ENCODE measurements at places on chromosomes 4 and X. TPM values are rescaled to one million over a fixed set of nuclear protein-coding genes. Genes with fewer than 3 reads are reported as not detected.

GPRIN3 gene
- polyA plus RNA-seq, result 7.0 TPM

SRD5A3 gene
- polyA plus RNA-seq, result 13.9 TPM

SCML2 gene
- polyA plus RNA-seq, result 14.7 TPM

SSX2 gene
- not detected for polyA plus RNA-seq

H2BW2 gene
- polyA plus RNA-seq, result not detected

MUC7 gene
- not detected for polyA plus RNA-seq

EDNRA gene
- 0.20 TPM for polyA plus RNA-seq

DTHD1 gene
- not detected for polyA plus RNA-seq

Measured in neural cell (in vitro differentiated cells).